NCI-H69 (cell line): ENCODE measurements at places on chromosomes 3 and 15.

GRCh38 chr3:150639262-150639661 lies 36.1 kb downstream of the SELENOT start:
- no peak for DNase-seq

DNA sequence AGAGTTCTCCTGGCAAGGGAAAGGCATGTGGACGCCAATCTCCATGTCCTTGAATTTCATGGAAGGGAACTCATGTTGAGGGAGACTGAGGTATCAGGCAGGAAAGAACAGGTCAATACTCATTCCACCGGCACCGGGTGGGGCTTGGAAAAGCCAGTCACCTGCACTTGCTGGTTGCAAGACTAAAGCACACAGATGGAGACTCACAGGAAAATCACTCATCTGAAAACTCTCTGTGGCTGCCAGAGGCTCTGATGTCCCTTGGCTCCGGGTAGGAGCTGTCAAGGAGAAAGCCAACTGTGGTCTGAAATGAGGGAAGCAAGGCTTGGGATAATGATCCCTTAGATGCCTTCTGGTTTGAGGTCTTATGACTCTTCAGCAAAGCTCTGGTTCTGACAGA lies 8.7 kb upstream of the CGNL1 start:
- no peak for DNase-seq

DNA sequence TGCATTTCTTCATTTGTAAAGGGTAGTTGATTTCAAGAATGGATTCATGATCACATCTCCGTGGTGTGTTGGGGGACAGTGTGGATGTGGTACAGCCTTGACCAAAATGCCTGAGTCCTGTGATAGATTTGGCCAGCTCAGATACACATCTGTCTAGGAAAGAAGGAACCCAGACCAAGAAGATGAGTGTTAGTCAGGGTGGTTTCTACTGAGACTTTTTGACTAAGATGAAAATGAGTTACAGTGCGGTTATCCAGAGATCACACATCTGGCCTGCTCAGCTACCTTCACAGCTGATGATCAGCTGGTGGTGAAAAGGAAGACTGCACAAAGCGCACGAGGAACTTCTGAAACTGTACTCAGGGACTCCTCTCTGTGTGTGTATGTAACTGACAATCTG lies 68.0 kb downstream of the FNDC3B start:
- no peak for DNase-seq

- DNase-seq, result no peak
These were observed 9.2 kb downstream of the SNAP23 start for GRCh38 chr15:42504631-42505030.

DNA sequence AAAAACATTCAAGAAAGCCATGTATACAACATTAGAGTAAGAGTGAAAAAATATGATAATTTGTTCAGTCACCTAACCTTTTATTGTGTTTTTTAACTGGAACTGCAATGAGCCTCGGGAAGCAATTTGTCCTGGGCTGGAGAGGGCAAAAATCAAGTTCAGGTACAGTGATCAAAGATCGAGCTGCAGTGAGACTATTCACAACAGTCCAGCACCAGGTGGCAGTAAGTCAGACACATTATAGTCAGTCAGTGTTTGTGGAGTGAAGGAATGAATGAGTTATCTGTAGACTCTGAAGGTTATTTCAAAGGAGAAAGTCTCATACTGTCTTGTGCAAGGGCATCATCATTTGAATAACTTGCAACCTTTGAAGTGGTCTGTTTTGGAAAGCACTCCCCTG lies 116.6 kb downstream of the CHDH start:
- no peak for DNase-seq

GRCh38 chr3:157624801-157625200 lies 121.6 kb upstream of the VEPH1 start:
- no peak for DNase-seq

DNA sequence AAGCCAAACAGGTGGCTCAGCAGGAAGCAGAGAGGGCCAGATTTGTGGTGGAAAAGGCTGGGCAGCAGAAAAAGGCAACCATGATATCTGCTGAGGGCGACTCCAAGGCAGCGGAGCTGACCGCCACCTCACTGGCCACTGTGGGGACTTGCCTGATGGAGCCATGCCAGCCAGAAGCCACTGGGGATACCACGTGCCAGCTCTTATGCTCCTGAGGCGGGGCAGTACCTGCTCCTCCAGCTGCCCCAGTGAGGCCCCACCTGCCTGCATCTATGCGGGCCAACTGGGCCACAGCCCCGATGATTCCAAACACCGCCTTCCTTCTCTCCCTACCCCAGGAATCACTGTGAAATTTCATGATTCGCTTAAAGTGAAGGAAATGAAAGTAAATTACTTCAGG lies 22.9 kb upstream of the ARIH1 start:
- peak; percentile 9 for DNase-seq

DNA sequence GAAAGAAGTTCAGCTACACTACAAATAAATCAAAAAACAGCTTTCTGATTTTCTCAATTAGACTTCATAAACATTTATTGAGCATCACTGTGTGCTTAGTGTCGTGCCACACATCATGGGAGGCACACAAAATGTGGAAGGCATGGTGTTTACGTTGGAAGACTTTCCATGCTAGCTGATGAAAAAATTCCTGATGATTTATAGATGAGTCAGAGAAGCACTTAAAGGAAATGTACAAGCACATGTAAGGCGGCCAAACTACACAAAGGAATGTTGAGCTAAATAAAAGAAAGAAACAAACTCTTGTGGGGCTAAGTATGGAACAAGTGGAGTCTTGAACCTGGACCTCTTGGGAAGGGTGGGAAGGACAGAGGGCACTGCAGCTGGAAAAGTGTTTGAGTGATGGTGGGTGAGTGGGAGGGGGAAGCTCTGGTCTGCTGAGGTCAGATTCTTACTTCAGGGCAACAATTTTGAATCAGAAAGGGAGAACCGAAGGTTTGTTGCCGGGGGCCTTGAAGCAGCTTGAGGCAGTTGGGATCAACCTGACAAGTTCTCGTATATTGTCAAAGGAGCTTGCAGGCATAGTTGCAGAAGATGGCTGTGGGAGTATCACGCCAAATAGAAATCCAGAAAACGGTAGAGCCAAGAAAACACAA lies 66.9 kb downstream of the FOXB1 start:
- DNase-seq, result no peak

DNA sequence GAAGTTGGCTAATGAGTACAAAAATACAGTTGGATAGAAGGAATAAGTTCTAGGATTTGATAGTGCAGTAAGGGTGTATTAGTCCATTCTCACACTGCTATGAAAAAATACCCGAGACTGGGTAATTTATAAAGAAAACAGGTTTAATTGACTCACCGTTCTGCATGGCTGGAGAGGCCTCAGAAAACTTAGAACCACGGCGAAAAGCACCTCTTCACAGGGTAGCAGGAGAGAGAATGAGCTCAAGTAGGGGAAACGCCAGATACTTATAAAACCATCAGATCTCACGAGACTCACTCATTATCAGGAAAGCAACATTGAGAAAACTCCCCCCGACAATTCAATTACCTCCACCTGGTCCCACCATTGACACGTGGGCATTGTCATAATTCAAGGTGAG lies 483.3 kb downstream of the TUSC7 start:
- DNase-seq, result no peak

- DNase-seq, result peak; percentile 61
These were observed 81.5 kb downstream of the C3orf70 start for GRCh38 chr3:185071287-185071800.

DNA sequence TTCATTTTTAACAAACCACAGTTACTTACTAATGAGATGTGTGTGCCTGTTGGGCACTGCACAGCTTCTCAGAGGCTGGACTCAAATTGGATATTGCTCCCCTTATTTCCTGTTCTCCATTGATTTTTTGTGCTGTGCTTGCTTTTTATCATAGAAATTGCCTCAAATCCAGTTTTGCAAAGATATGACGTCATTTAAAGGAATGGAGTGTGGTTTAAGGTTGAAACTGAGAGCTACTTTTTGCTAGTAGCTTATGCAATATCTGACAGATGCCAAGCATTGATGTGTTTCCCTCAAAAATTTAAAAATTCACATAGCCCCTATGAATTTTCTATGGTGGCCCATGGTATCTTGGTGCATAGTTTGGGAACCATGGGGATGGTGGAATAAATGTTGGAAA lies 67.7 kb upstream of the ROPN1 start:
- DNase-seq, result no peak

- no peak for DNase-seq
These were observed 1635.5 kb downstream of the OTOL1 start for GRCh38 chr3:163132111-163132510.

GRCh38 chr15:93664213-93664956 lies 567.0 kb upstream of the MCTP2 start:
- no peak for DNase-seq

DNA sequence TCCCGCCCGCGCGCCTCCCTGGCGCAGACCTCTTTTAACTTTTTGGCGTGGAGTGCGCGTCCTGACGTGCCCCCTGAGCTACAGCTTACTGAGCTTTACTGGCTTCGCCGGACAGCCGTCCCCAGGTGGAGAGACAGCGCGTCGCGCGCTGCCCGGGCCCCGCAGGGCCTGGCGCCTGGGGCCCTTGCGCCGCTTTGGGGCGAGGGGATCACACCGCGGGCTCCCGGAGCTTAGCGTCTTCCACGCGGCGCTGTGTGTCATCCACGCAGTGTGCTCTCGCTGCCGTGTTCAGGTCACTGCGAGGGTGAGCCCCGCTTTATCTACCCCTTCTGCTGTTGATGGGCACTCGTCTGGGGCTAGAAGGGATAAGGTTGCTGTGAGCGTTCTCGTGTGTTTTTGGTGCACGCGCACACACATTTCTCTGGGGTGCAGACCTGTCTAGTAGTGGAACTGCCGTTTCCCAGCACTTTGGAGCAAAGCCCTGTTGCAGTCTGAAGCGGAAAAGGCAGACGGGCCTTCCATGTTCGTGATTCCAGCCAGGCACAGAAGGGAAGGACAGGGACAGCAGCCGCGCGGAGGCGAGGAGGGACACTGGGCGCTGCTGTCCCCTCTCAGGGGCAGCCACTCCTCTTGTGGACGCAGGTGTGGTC lies 33.1 kb upstream of the ALDH1L1 start:
- no peak for DNase-seq

DNA sequence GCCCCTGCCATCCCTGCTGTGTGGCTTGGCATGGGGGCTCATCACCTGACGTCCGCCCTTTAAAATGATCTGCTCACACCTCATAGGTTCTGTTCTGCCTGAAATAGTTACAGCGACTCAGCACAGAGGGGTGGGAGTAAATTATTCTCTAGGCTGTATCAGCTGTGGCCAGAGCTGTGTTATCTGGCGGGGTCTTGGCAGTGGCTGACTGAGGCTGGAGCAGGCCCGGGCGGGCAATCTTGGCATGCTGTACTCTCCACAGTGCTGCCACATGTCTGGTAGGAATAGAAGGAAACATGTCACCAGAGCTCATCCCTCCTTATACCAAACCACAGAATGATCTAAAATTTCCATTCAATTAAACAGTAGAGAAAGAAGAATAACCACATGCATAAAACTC lies 499.9 kb upstream of the LMCD1 start:
- peak; percentile 3 for DNase-seq

DNA sequence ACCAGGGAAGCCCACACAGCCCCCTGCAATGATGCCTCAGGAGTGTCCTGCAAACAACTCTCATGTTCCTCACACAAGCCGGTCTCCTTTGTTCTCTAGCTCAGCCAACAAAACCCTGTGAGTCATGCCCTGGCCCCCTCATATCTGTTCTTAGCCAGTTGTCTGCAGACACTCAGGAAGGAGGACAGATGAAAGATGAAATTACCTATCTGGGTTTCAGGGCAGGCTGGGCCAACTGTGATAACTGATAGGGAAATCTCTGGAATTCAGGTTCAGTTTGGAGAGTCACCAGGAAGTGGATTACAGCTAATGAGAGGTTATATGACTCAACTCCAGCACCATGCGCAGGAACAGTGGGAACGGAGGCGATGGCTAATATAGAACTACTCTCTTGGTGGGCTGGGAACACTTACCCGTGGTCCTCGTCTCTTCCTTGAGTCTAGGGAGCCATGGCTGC lies 352.0 kb upstream of the ADAMTS9 start:
- DNase-seq, result no peak

- no peak for DNase-seq
These were observed 111.6 kb downstream of the AQP9 start for GRCh38 chr15:58249646-58250312.

- DNase-seq, result peak; percentile 5
These were observed 170.4 kb upstream of the IQSEC1 start for GRCh38 chr3:13243586-13243985.

GRCh38 chr3:127614928-127615589 lies 13.9 kb upstream of the PODXL2 start:
- DNase-seq, result no peak

DNA sequence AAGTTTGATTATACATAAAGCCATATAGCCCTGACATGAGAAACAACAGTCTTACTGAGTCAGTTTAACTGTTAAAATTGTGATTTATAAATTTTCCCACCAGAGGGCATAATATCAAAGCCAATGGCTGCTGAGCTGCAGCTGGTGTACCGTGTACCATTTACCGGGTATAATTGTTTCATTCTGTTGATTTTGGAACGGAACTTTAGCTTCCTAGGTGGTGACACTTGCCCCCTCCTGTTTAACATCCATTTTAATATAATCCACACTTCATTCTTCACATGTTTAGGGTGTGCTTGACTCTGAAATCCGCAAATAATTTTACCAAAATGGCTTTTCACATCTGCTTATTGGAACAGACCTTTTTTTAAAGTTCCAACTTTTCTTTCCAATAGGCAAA lies 72.8 kb downstream of the SLC9A9 start:
- peak; percentile 54 for DNase-seq

GRCh38 chr3:133248389-133248788 lies 151.5 kb upstream of the BFSP2 start:
- no peak for DNase-seq

DNA sequence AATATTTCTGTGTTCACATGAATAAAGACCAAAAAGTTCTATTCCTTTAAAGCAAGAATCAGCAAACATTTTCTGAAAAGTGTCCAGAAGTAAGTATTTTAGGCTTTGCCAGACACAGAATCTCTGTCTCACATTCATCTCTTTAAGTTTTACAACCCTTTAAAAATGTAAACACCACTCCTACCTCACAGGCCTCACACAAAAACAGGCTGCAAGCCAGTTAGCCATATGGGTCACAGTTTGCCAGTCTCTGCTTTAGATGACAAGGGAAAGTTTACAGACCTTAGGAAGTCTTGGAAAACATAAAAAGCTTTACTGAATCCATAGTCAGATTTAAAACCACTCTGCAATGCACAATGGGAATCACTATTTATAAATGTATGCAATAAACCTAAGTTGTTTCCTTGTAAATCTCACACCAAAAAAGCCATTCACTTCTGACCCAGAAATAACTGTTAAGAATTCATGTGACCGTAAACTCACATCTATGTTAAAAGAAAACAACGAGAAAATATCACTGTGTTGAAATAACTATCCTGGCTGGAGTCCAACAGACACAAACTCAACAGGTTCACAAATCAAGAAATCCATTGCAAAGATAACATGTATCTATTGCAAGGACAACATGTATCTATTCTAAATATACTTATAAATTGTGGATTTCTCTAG lies 308.2 kb downstream of the ULK4 start:
- DNase-seq, result no peak

GRCh38 chr15:51907136-51907862 lies 64.3 kb downstream of the LEO1 start:
- peak; percentile 75 for DNase-seq

- DNase-seq, result no peak
These were observed 44.9 kb downstream of the GJD2 start for GRCh38 chr15:34709866-34710265.

- DNase-seq, result no peak
These were observed 76.3 kb downstream of the SUCNR1 start for GRCh38 chr3:151949706-151950105.

GRCh38 chr3:193917158-193917557 lies 218.8 kb upstream of the HES1 start:
- DNase-seq, result no peak
